A549 treated with dexamethasone at 1 μM for 4 hours (cell line): ENCODE measurements at places on chromosomes 12 and 14. TPM values are rescaled to one million over a fixed set of nuclear protein-coding genes. Genes with fewer than 3 reads are reported as not detected.

LRRC43 gene
- 0.09 to 0.24 TPM (median 0.21 TPM) in 5 replicates for total RNA-seq

SPIC gene
- total RNA-seq = not detected in 5 replicates

IFNG-AS1 gene
- total RNA-seq = not detected in 5 replicates

INSM2 gene
- 0.02 to 0.05 TPM (median 0.04 TPM) in 5 replicates for total RNA-seq

CD4 gene
- not detected in 5 replicates for total RNA-seq

PUS7L gene
- 2.9 to 6.8 TPM (median 6.0 TPM) in 5 replicates for total RNA-seq

DBX2 gene
- not detected in 5 replicates for total RNA-seq

HOXC10 gene
- 2.8 to 3.2 TPM (median 3.0 TPM) in 5 replicates for total RNA-seq

JAG2 gene
- 13.3 to 26.5 TPM (median 24.7 TPM) in 5 replicates for total RNA-seq

TMEM229B gene
- total RNA-seq = 0.13 to 0.24 TPM (median 0.21 TPM) in 5 replicates

HSPB8 gene
- 14.4 to 21.9 TPM (median 18.3 TPM) in 5 replicates for total RNA-seq

GUCY2C gene
- 0.03 TPM in 1 of 5 replicates, not detected in the others for total RNA-seq

PARPBP gene
- 18.2 to 21.0 TPM (median 18.8 TPM) in 5 replicates for total RNA-seq

ANP32D gene
- total RNA-seq = not detected in 5 replicates

ABCD4 gene
- 27.1 to 33.9 TPM (median 31.0 TPM) in 5 replicates for total RNA-seq

KRT7 gene
- 4,985 to 6,528 TPM (median 5,990 TPM) in 5 replicates for total RNA-seq

TGM1 gene
- total RNA-seq = 0.82 to 1.4 TPM (median 1.1 TPM) in 5 replicates

ANKRD33 gene
- 0.08 TPM in 1 of 5 replicates, not detected in the others for total RNA-seq

RPL10L gene
- total RNA-seq = not detected in 5 replicates

P2RX7 gene
- not detected in 5 replicates for total RNA-seq

PIWIL1 gene
- not detected in 5 replicates for total RNA-seq

TCL1A gene
- not detected in 5 replicates for total RNA-seq

DNAJC22 gene
- 18.9 to 22.9 TPM (median 22.1 TPM) in 5 replicates for total RNA-seq

RHOJ gene
- total RNA-seq = not detected in 5 replicates

PRR4 gene
- 1.1 to 3.9 TPM (median 3.0 TPM) in 5 replicates for total RNA-seq

LIN7A gene
- total RNA-seq = 0.17 to 0.28 TPM (median 0.20 TPM) in 5 replicates

GPD1 gene
- total RNA-seq = 0.14 to 0.30 TPM (median 0.22 TPM) in 5 replicates

SERPINA3 gene
- 10.4 to 14.2 TPM (median 12.6 TPM) in 5 replicates for total RNA-seq

G2E3 gene
- total RNA-seq = 10.8 to 19.8 TPM (median 16.8 TPM) in 5 replicates

HHIPL1 gene
- 0.09 to 0.34 TPM (median 0.31 TPM) in 5 replicates for total RNA-seq

FAM90A1 gene
- 0.08 to 0.13 TPM (median 0.11 TPM) in 5 replicates for total RNA-seq

ANAPC7 gene
- total RNA-seq = 47.0 to 60.7 TPM (median 57.1 TPM) in 5 replicates

CISTR gene
- not detected in 5 replicates for total RNA-seq

NTF3 gene
- 0.08 TPM in 2 of 5 replicates, not detected in the others for total RNA-seq

KRT74 gene
- total RNA-seq = not detected in 5 replicates

AMN gene
- 0.27 to 0.45 TPM (median 0.32 TPM) in 5 replicates for total RNA-seq

SLC6A12 gene
- total RNA-seq = 0.99 to 1.5 TPM (median 1.2 TPM) in 5 replicates

ABCD2 gene
- total RNA-seq = 0.01 TPM in 1 of 5 replicates, not detected in the others

KLRD1 gene
- total RNA-seq = not detected in 5 replicates

SRGAP1 gene
- total RNA-seq = 9.5 to 16.7 TPM (median 13.0 TPM) in 5 replicates

BMP4 gene
- total RNA-seq = 1.6 to 2.6 TPM (median 1.9 TPM) in 5 replicates

AQP5 gene
- not detected in 5 replicates for total RNA-seq

SERPINA10 gene
- total RNA-seq = 0.04 TPM in 1 of 5 replicates, not detected in the others

NR4A1 gene
- 32.8 to 50.4 TPM (median 39.5 TPM) in 5 replicates for total RNA-seq

ITGB7 gene
- 0.14 to 0.36 TPM (median 0.28 TPM) in 5 replicates for total RNA-seq

GSG1 gene
- total RNA-seq = 0.51 to 0.76 TPM (median 0.65 TPM) in 5 replicates

AGAP2 gene
- total RNA-seq = 0.11 to 0.19 TPM (median 0.14 TPM) in 5 replicates

WSCD2 gene
- 0.02 TPM in 1 of 5 replicates, not detected in the others for total RNA-seq

MAP1LC3B2 gene
- total RNA-seq = 0.81 to 1.3 TPM (median 1.1 TPM) in 5 replicates

PRH2 gene
- 0.26 to 0.27 TPM in 2 of 5 replicates, not detected in the others for total RNA-seq

LRRC10 gene
- total RNA-seq = not detected in 5 replicates

GLT1D1 gene
- not detected in 5 replicates for total RNA-seq

TIMM9 gene
- 62.4 to 87.2 TPM (median 72.6 TPM) in 5 replicates for total RNA-seq

DAD1 gene
- total RNA-seq = 334 to 371 TPM (median 341 TPM) in 5 replicates

RNU4-1 gene
- total RNA-seq = not detected in 5 replicates

SLC8A3 gene
- 0.04 TPM in 1 of 5 replicates, not detected in the others for total RNA-seq

FBLN5 gene
- total RNA-seq = 4.7 to 6.1 TPM (median 5.2 TPM) in 5 replicates
